ENCODE measurements at places on chromosomes 5 and 9.
A peak's percentile ranks its signal among the peaks of the same experiment; 100 is the strongest.

- DNase-seq = no peak
Measured at GRCh38 chr5:55904152-55904551, 53.0 kb downstream of the IL31RA start.

GRCh38 chr5:103013933-103014552 is 105.9 kb downstream of the GIN1 start:
- DNase-seq = no peak

GRCh38 chr9:86043586-86043985 is 55.8 kb downstream of the GOLM1 start:
- no peak for DNase-seq

DNA sequence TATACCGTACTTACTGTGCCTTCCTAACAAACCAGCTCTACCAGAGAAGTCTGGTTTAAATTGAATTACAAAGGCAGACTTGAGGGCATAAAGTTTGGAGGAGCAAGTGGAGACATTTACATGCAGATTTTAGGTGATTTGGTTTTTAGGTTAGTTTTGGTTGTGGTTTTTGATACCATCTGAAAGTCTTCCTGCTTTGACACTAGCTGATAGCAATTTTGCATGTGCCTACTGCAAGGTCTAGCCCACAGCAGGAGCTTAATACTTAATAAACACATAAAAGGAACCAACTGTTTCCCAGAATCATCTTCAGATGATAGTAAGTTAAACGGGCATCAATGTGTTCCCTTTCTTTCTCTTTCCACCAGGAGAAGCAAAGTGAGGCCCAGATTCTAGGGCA is 3.4 kb upstream of the ESM1 start:
- DNase-seq = no peak

DNA sequence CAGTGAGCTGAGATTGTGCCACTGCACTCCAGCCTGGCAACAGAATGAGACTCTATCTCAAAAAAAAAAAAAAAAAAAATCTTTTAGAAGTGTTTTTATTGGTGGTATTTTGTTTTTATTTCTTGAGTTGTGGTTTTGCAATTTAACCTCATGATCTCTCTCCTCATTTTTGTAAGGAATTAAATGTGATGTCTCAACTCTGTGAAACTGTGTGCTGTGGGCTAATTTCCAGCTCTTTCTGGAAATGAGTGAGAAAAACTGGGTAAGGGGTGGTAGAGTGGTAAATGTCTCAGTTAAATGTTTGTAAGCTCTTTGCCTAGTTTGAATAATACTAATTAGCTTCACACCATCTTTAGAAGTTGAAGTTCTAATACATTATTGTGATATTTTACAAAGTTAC is 29.0 kb downstream of the ACO1 start:
- no peak for DNase-seq

GRCh38 chr9:110021891-110022290 is 186.1 kb downstream of the C9orf152 start:
- DNase-seq = no peak

DNA sequence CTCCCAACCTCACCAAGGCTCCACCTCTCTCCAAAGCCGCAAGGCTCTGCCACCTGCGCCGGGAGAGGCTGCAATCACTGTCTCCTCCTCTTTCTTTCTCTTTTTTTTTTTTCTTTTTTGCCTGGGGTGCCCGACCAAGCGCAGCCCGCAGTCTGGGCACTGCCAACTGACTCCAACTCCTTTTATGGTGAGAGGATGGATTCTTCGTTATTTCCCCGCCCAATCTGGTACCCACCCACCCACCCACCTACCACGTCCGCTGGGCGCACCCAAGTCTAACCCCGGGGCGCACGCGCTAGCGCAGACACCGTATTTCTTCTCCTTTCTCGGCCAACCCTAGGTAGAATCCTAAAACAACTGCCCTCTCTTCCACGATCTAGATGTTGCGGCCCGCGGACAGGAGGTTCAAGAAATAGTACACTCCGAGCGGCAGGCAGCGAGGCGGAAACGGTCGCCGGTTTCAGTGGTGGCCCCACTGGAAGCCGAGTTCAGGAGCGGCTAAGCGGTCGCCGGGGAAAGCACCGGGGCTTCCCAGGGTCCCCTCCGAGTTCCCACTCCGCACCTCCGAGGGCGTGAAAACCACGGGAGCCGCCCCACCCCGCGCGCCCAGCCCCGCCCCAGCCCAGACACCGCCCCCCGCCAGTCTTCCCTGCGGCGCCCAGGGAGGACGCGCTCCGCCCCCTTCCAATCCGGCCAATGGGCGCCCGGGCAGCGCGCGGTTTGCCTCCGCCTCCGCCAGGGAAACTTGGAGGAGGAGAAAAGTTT is 385 bp upstream of the PTGER4 start:
- DNase-seq = peak; percentile 81

DNA sequence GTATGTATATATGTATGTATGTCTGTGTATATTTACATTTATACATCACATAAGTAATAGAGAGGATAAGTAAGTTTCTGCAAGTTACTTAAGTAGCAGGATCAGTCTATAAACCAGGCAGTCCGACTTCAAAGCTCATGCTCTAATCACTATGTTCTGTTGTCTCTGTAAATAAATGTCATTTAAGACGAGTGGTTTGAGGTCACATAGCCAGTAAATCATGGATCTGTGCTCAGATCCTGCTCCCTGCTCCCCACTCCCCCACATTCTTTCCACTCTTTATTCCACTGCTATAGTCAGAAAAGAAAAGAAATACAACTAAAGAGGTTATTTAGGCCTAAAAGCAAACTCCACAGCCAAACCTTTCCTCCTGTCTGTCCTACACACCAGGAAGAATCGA is 90.4 kb downstream of the SERINC5 start:
- no peak for DNase-seq

GRCh38 chr5:76542887-76543690 is 80.1 kb downstream of the F2RL2 start:
- DNase-seq = no peak

DNA sequence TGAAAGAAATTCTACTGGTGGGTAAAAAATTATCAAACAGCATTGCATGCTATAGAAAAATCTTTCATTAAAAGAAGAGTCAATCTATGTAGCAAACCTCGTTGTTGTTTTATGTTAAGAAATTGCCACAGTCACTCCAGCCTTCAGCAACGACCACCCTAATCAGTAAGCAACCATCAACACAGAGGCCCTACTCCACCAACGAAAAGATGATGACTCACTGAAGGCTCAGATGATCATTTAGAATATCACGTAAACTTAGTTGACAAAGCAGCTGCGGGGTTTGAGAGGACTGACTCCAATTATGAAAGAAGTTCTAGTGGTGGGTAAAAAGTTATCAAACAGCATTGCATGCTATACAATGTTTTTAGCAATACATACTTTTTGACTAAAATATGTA is 242.6 kb downstream of the DRD1 start:
- no peak for DNase-seq

- DNase-seq = no peak
Measured at GRCh38 chr5:177607115-177607451, 7.2 kb downstream of the B4GALT7 start.

- DNase-seq = peak; percentile 83
Measured at GRCh38 chr5:160837749-160838593, 14.0 kb downstream of the ATP10B start.

- DNase-seq = peak; percentile 49
Measured at GRCh38 chr5:86679529-86679928, 61.8 kb downstream of the COX7C start.

GRCh38 chr9:99753436-99753835 is 68.2 kb upstream of the NR4A3 start:
- DNase-seq = peak; percentile 26

DNA sequence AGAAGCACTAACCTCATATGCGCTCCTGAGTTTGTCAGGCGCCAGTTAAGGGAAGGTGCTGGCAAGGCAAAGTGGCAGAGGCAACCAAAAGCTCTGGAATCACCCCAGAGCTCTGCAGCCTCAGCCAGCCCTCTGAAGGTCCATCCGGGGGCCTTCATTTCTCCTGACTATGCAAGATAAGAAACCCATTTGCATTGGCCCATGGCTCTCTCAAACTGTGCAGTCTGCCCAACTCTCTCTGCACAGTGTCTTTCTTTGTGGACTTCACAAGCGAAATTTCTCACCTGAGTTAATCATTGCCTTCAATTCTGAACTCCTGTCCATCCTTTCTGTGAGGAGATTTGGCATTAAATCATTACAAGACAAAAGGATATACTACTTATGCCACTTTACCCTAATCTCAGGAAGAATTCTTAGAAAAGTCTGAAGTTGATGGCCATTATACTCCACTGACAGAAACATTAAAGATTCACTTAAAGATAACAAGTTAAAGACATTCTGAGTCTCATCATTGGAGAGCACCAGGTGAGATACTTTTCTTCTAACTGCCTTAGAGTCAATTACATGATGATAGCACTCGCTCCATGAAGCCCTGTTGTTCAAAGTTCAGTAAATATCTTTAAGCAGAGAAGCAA is 235.6 kb downstream of the SPOCK1 start:
- no peak for DNase-seq

GRCh38 chr5:145960166-145960565 is 23.8 kb downstream of the SH3RF2 start:
- DNase-seq = no peak

- DNase-seq = no peak
Measured at GRCh38 chr5:138139781-138140090, 508 bp upstream of the NME5 start.

GRCh38 chr9:114771889-114772288 is 34.0 kb downstream of the TNFSF15 start:
- DNase-seq = no peak

DNA sequence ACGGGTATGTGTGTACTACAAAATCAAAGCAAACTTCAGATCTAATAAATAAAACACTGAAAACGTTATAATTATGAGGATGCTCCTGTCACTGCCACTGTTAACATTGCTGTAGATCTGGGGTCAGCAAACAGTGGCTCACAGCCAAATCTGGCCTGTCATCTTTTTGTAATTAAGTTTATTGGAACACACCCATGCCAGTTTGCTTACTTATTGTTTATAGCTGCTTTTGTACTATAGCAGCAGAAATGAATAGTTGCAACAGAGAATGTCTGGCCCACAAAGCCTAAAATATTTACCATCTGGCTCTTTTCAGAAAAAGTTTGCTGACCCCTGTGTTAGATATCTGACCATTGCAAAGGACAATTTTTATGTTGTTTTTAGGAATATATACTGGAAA is 32.1 kb downstream of the PRRC1 start:
- DNase-seq = no peak

DNA sequence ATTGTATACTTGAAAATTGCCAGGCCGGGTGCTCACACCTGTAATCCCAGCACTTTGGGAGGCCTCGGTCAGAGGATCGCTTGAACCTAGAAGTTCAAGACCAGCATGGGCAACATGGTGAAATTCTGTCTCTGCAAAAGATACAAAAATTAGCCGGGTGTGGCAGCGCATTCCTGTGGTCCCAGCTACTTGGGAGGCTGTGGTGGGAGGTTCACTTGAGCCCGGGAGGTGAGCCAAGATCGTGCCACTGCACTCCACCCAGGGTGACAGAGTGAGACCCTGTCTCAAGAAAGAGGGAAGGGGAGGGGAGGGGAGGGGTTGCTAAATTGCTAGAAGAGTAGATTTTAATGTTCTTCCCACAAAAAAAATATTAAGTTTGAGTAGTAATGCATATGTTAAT is 53.2 kb downstream of the FNBP1 start:
- DNase-seq = no peak

- DNase-seq = peak; percentile 97
Measured at GRCh38 chr5:135141303-135142268, 107.6 kb upstream of the PITX1 start.

DNA sequence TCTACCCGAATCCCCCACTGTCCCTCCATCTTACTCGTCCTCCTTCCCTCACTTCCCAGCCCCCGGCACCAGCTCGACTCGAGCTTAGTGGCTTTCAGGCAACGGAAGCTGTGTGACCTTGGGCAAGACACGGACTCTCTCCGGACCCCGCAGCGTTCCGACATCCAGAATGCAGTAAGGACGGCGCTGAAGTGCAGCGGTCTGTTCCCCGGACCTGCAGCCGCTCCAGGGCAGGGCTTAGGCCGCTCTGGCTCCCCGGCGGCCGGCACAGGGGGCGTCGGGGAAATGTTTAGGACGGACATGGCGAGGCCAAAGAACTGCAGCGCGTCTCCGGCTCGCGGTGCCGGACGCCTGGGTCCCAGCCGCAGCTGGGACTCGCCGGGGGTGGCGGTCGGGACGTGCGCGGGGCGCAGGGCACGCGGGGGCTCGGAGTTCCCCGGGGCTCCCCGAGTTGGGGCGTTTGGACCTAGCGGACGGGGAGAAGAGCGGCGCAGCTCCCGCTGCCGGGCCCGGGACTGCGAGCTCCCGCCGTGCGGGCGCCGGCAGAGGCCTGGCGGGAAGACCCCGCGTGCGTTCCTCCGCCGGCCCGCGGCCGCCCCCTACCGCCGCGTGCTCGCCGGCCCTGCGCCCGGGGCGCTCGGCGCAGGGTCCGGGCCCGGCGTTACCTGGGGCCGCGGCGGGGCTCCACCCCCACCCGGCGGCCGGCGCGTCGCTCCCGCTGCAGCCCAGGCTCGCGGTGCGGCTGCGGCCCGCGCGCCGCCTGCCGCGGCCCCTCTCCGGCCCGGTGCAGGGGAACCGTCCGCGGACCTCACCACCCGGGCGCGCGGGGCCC is 5.6 kb upstream of the RNF44 start:
- no peak for DNase-seq

DNA sequence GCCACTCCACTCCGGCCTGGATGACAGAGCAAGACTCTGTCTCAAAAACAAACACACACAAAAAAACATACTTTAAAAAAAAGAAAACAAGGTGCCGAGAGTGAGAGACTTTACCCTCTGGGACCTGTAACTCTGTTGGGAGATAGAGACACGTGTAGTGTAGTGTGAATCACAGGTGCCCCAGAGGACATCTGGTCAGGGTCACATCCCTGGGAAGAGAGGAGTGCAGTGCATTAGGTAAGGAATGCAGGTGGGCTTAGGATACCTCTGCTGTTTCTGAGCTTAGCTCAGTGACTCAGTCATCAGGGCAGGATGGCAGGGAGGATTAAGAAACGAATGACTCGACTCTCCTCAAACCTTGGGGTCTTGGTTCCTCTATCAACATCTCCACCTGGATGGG is 174.6 kb downstream of the GOLPH3 start:
- no peak for DNase-seq

- DNase-seq = no peak
Measured at GRCh38 chr9:72575666-72576065, 54.3 kb downstream of the TMC1 start.

GRCh38 chr9:104386425-104387069 is 117.5 kb upstream of the OR13F1 start:
- DNase-seq = peak; percentile 5
